ENCODE measurements at places on chromosomes 6 and 20.

GRCh38 chr6:118367314-118367713 is 180.8 kb upstream of the PLN start:
- no peak for DNase-seq

DNA sequence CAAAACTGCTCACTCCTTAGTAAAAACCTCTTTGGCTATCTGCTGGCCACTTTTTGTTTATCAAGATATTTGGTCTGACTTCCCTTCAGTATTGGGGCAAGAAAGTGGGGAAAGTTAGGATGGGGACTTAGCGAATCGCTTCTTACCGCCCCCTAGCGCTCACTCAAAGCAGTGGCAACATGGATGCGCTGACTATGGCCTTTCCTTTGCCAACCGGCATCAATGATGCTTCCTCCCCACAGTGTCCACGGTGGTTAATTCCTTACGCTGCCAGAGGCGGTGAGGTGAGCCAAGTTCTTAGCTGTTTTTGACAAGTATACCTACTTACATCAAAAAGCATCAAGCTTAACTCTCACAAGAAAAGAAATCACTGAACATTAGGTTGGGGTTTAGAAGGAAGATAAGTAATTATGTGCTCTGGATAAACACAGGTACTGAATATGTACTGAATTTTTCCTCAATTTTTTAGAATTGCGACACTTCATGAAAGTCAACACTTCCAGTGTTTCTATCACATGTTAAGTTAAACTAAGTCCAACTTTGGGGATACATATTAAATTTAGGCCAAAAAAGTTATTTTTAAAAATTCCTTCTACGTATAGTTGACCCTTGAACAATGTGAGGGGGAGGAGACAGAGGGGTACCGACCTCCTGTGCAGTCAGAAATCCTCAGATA is 86.7 kb downstream of the GMDS start:
- DNase-seq: peak; percentile 12

DNA sequence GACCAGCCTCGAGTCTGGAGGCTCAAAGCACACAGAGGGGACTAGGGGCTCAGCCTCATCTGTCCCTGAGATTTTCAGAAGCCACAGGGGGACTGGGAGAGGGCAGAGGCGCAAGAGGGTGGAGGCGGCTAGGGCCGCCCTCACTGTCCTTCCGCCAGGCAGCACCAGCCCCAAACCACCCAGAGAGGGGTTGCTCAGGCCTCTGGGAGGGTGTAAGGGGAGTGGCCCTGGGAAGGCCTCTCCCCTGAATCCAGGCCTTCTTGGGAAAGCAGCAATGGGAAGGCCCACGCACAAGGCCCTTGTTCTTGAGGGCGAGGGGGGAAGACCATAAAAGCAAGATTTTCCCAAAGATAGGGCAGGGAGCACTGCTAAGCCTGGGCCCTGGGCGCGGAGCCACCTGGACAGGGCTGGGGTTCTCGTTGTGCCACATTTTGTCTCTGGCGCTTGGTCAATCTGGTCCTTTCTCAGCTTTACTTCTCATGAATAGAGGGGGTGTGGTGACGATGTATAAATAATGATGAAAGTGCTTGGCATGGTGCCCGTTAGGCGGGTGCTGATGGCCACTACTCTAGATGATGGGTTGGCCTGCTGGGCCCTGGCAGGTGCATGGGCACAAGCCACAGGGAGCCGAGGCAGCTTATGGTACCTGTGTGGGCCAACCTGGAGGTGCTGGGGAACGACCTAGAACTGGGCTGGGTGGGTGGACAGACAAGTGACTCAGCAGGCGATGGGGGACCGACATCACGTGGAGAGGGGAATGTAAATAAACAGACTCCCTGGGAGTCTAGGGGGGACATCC is 4.8 kb downstream of the SAMD10 start:
- DNase-seq: no peak

GRCh38 chr6:164477790-164478189 is 831.6 kb downstream of the C6orf118 start:
- no peak for DNase-seq

DNA sequence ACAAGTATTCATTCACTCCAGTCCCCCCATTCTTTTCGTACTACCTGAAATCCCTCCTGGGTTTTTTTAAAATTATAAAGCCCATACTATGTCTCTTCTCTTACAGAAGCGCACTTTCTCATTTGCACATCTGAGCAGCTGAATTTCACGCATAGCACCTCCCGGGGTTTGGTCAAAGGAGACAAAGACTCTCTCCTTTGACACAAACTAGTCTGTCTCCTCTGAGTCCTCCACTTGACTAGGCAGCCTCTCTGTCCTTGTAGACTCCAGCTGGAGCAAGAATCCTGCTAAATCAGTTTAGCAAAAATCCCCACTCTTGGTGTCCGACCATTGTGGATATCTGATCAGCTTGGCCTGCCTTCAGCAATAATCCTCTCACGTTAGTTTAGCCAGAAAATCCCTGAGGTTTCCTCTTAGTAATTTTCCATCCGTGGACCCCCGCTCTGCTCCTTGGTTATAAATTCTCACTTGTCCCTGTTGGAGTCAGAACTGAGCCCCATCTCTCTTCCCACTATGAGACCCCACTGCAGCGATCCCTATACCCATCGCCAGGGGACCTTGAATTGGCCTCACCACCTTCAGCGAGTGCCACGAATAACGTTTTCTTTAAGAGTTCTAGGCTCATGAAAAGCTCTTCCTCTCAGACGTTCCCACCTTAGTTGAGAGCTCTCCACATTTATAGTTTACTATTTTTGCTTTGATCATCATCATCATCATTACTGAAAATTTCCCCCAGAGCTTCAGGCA is 29.0 kb downstream of the PDYN start:
- DNase-seq: no peak

GRCh38 chr20:58593880-58594638 is 57.0 kb upstream of the STX16 start:
- DNase-seq: no peak

GRCh38 chr6:35220711-35221110 is 7.0 kb downstream of the SCUBE3 start:
- DNase-seq: no peak

- DNase-seq: no peak
These were observed 13.2 kb upstream of the IRF4 start for GRCh38 chr6:378090-378957.

DNA sequence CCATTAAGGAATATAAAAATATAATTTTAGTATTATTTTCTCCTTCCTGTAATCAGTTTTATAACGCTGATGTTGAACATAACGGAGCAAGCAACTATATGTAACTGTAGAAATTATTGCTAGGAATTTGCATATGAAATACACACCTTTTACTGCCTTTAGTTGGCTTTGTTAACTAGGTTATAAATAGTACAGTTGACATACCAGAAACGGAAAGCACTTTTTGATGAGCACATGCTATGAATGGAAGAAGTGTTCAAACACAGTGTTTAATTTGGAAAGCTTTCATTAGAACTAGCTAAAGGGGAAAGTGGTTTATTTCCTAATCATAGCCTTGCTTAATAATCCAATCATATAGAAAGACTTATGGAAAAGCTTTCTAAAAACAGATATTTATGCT is 25.3 kb upstream of the BEND3 start:
- DNase-seq: no peak

GRCh38 chr6:44628347-44628746 is 240.8 kb downstream of the CDC5L start:
- no peak for DNase-seq

Data from germinal center (tissue), 1 donor.